ENCODE measurements at places on chromosomes 1 and 21.

- DNase-seq: peak; percentile 7
Measured at GRCh38 chr21:38671773-38672172, 134.0 kb upstream of the ETS2 start.

- no peak for DNase-seq
Measured at GRCh38 chr1:31787261-31787660, 23.1 kb upstream of the ADGRB2 start.

DNA sequence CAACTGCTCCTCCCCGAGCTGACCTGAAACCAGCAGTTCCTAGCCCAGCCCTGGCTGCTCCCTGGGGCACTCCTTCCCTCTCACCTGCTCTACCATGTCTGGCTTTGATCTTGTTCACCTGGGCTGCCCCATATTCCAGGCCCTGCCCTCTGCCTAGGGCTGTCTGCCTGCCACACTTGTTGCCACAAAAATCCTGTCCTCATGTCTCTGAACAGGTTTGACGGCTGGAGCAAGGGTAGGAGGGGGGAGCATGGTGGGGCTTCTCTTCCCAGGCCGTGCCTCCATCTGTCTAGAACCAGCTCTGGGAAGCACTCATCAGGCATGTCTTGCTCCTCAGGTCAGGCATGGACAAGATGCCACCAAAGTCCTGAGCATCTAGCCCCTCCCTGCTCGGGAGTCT lies 44.3 kb upstream of the WNT2B start:
- DNase-seq: no peak

DNA sequence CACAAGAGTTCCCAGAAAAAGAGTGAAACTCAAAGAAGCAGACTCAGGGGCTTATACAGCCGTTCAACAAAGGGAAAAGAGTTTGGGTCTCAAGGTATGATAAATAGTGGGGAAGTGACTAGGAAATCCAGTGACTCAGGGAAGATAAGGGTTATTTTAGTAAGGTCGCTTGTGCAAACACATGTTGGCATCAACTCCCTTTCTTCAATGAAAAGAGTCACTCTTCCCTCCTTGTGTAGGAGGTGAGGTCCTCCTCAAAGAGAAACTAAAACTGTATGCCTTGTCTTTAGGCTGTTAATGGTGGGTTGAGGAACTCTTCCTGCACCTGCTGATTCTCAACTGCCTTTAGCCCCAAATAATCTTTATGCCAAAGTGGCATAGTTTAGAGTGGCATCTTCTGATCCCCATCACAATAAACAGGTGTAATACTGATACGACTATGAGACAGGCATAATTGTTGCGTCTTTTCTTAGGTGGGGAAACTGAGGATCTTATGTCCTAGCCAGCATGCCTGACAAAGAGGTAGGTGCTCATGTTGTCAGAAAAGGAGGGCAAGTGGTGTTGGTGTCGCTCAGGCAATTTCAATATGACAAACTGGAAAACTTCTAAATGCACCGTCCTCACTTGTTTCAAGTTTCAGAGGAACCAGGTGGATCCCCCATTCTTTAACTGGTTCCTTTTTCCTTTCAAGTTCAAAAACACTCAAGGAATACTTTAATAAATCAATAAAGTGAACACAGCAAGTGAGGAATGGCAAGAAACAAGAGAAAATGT lies 294.1 kb upstream of the RUNX1 start:
- no peak for DNase-seq

GRCh38 chr1:31166462-31166861 lies 73.2 kb downstream of the NKAIN1 start:
- no peak for DNase-seq

GRCh38 chr1:163168053-163168452 lies 34.7 kb downstream of the RGS5 start:
- DNase-seq: peak; percentile 96

DNA sequence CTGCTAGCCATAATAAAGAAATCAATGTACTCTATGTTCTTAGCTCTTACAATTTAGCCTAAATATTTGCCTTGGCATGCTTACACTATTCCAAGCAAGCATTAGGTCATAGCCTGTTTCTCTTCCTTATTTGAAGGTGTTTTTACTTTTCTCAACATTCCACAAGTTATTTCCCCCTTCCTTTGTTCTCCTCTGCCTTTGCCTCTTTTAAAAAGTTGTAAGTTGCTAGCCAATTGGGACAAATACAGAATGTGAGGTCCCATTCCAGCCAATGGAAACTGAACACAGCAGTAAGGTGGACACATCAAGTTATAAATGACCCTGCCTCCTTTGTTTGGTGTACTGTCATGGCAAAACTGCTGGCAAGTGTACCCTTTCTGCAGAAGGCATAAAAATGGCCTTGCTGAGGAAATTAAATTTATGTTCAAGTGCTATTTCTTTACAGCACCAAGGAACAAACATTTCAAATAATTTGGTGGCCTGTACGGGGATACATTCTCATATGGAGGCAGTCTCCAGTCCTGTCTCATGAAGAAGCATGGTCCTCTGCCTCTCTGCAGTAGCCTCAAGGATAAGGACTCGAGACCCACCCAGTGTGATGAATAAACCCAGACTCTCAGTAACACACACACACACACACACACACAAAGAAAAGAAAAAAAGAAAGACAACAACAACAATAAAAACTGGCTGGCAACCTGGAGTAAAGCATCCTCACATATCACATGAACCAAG lies 28.8 kb upstream of the FMO1 start:
- DNase-seq: peak; percentile 87

- no peak for DNase-seq
Measured at GRCh38 chr1:204870160-204870912, at the start of gene NFASC. TSS of gene NFASC (plus strand) at chr1:204870862. CDS start at chr1:204944316, 73,454 bp downstream.

- peak; percentile 73 for DNase-seq
Measured at GRCh38 chr1:94805912-94806311, 14.2 kb upstream of the SLC44A3 start.

- no peak for DNase-seq
Measured at GRCh38 chr1:7267493-7267892, 482.2 kb downstream of the CAMTA1 start.

GRCh38 chr1:241479294-241479693 lies 40.3 kb downstream of the FH start:
- no peak for DNase-seq

DNA sequence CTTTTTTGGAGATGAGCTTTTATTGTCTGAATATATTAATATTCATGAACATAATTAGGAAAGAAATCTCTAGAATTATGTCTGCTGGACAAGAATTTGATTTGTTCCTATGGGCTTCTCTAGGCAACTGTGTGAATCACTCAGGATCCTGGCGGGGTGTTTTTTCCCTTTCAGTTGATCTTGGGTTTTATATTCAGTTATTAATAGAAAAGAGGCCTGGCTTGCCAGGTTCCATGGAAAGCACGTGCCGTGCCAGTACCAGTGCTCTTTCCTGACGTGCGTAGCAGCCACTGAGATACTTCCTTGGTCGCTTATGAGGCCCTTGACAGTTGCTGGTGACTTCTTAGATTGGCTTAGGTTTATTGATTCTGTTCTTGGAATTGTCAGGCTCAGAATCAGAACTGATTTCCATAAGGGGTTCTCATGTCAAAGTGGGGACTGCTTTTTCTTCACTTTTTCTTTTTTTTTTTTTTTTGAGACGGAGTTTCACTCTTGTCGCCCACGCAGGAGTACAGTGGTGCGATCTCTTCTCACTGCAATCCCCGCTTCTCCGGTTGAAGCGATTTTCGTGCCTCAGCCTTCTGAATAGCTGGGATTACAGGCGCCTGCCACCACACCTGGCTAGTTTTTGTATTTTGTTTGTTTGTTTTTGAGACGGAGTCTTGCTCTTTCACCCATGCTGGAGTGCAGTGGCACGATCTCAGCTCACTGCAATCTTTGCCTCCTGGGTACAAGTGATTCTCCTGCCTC lies 48.7 kb upstream of the KIF1B start:
- DNase-seq: no peak

GRCh38 chr1:163583661-163584181 lies 262.0 kb downstream of the NUF2 start:
- no peak for DNase-seq

- DNase-seq: no peak
Measured at GRCh38 chr1:109479311-109479710, 4.4 kb upstream of the ATXN7L2 start.

GRCh38 chr21:41874611-41875010 lies 4.5 kb downstream of the PRDM15 start:
- no peak for DNase-seq

DNA sequence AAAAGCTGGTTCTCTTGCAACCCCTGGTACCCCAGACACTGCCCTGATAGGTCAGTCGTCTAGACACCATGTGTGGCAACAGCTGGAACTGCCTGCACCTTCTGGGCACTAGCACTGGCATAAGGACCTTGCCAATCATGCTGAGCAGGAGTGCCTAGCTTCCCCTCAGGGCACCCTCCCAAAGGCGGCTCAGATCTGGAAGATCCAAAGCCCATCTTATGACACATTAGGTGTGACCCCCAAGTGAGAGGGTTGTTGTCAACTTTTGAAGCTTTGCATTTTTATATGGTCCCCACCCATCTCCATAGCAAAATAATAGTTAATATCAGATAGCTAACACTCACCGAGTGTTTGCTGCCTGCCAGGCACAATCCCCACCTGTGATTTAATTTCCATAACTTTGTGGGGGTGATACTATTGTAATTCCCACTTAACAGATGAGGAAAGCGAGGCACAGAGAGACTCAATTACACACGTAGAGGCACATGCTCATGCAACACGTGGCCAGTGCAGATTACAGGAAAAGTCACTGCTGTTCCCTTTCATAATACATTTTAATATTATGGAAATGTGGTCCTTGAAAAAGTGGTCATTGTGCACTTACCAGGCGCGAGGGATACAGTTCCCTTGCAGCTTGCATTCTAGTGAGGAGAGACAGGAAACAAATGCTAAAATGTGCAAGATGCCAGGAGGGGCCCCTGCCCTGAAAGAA lies 25.8 kb downstream of the EXOC8 start:
- no peak for DNase-seq

- DNase-seq: no peak
Measured at GRCh38 chr1:179815641-179816040, 62.0 kb downstream of the TOR1AIP2 start.

DNA sequence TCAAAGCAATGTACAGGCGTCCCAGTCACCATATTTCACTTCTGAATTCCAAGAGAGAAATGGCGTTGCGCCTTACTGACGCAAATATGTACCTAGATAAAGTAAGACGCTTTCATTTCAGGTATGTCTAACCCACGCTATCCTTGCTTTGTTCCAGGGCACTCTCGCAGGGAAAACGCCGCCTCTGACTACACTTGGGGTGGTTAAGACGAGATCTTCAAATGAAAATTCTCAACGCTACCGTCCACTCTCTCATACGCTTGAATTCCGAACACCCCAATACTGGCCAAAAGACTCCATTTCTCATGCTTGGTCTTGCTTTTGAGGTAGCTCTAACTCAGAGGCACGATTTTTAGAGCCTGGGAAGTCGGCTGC lies 736 bp upstream of the ZMPSTE24 start:
- DNase-seq: no peak

DNA sequence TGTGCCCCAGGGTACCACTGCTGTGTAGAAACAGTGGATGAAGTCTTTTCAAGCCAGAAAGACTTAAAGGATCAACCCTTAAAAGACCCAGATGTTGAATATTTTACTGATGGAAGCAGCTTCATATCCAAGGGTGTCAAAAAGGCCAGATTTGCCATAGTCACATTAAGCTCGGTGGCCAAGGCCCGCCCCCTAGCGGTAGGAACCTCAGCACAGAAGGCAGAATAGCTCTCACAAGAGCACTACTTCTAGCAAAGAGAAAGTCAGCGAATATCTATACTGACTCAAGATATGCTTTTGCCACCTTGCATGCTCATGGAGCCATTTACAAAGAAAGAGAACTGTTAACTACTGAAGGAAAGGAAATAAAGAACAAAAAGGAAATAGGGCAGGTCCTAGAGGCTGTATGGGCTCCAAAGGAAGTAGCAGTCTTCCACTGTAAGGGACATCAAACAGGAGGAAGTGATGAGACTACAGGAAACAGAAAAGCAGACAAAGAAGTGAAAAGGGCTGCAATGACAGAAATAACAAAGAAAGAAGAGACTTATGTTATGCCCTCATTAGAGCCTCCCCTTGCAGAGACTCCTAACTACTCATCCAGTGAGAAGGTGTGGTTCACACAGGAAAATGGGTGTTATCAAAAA lies 90.5 kb downstream of the LIPI start:
- peak; percentile 37 for DNase-seq

- no peak for DNase-seq
Measured at GRCh38 chr1:208006258-208006920, 95.5 kb upstream of the CD34 start.

GRCh38 chr1:94334764-94335163 lies 83.4 kb upstream of the ABCD3 start:
- DNase-seq: no peak

GRCh38 chr1:41442697-41443251 lies 41.7 kb downstream of the EDN2 start:
- peak; percentile 43 for DNase-seq

GRCh38 chr1:107474877-107475612 lies 334.2 kb downstream of the NTNG1 start:
- DNase-seq: no peak

GRCh38 chr1:44390277-44390676 lies 14.8 kb upstream of the RNF220 start:
- peak; percentile 57 for DNase-seq

GRCh38 chr1:31062867-31063380 lies 2.6 kb downstream of the PUM1 start:
- no peak for DNase-seq
